ENCODE measurements at places on chromosomes 4 and X. TPM values are rescaled to one million over a fixed set of nuclear protein-coding genes. Genes with fewer than 3 reads are reported as not detected.

TMPRSS11D gene
- not detected for total RNA-seq

RAB9B gene
- 0.78 TPM for total RNA-seq

PKD2 gene
- 79.9 TPM for total RNA-seq

ADH4 gene
- total RNA-seq = not detected

SYNPO2 gene
- total RNA-seq = 48.1 TPM

SPANXD gene
- total RNA-seq = not detected

FGF16 gene
- not detected for total RNA-seq

H2BW2 gene
- total RNA-seq = not detected
